Activated CD4-positive, alpha-beta T cell treated with anti-CD3 and anti-CD28 coated beads, Interleukin-2, Interleukin-6, amounts not matched to agents 100 ng/mL and 50 ng/mL, durations not matched to agents 16 hours and 8 hours (primary cell): ENCODE measurements at places on chromosomes 1 and 21.

- DNase-seq: no peak
These were observed 5.9 kb downstream of the CAMK1G start for GRCh38 chr1:209589440-209589839.

GRCh38 chr1:3889936-3890335, 10.1 kb downstream of the C1orf174 start:
- no peak for DNase-seq

- no peak for DNase-seq
These were observed 75.2 kb downstream of the PAX7 start for GRCh38 chr1:18705811-18706210.

- DNase-seq: no peak
These were observed 37.7 kb downstream of the SYCP1 start for GRCh38 chr1:114892194-114892918.
